ENCODE measurements at places on chromosomes 5 and 9.

DNA sequence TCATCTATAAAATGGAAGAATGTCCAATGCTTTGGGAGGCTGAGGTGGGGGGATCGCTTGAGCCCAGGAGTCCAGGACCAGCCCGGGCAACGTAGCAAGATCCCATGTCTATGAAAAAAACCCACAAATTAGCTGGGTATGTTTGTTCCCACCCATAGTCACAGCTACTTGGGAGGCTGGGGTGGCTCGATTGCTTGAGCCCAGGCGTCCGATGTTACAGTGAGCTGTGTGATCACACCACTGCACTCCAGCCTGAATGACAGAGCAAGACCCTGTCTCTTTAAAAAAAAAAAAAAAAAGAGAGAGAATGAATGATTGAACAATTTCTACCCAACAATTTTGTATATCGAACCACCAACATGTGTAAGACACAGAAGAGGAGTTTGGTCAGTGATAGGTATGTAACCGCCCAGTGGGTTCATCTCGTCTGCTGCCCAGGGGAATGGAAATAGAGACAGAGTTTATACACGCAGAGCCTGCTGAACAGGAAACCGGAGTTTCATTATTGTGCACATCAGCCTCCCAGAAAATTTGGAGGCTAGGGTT is 26.2 kb upstream of the ERGIC1 start:
- no peak for DNase-seq

- no peak for DNase-seq
These were observed 750.5 kb downstream of the PTPRD start for GRCh38 chr9:9862235-9862810.

DNA sequence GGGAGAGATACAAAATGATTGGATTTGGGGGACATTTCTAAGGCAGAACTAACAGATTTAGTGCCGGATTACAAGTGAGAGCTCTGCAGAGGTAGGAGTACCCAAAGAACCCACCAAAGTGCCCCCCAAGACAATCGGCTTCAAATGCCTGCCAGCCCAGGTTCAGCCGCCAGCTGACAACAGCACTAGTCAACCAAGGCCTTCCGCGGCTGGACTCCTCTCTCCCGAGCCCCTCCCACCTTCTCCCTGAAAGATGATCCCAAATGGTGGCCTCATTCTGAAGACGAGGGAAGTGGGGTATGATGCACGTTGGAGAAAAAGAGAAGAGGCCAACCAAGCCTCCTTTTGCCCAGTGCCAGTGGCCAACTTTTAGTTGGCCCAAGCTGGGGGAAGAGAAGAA is 210.4 kb upstream of the SLC30A5 start:
- DNase-seq, result no peak

GRCh38 chr5:77064040-77064439 is 23.0 kb downstream of the ZBED3 start:
- DNase-seq, result no peak

DNA sequence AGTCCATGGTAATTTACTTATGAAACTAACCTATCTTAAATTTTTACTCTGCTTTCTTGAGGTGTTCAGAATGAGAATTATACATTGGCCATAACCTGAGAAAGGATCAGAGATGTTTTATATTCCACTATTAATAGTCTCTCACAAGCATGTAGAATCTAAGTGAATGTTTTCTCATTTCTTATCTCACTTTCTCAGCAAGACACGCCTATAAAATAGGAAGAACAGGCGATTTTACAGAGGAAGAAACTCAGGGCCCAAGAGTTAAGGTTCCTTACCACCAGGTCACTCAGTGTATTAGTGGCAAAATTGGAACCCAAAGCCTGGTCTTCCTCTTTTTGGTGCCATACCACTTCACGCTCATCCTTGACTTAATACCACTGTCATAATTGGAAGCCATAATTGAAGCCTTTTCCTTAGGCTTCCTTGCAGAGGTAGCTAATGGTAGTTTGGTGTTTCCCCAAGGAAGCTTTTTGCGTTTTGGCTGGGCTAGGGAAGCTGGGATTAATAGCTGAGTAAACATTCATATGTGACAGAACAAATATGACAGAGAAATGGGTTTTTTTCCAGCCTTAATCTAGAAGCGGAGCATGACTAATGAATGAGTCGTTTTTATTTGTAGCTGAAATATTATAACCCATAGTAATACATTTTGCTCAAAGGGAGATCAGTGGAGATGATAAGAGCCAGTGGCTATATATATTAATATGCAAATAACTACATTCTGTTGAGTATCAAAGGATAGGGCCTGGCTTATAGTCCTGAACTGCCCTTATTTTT is 16.9 kb downstream of the HMGXB3 start:
- no peak for DNase-seq

DNA sequence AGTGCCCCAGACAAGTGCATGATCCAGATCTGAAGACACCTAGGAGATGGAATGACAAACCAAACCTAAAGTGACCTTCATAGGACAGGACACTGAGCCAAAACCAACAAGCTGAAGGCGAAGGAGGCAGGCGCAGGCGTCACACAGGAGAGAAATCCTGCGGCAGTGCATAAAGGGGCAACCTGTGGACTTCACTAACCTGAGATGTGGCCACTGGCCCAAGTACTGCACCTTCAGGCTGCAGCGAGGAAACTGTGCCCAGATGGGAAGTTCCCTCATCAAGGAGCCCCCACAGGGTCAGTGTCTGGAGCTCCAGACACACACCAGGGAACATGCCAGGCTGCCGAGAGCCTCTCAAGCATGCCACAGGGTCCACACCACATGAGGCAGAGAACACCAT is 3.7 kb downstream of the IPPK start:
- no peak for DNase-seq

Data from CD4-positive, alpha-beta T cell treated with Interleukin-17A for 4 hours (primary cell).